ENCODE measurements at places on chromosomes 5 and 9. TPM values are rescaled to one million over a fixed set of nuclear protein-coding genes. Genes with fewer than 3 reads are reported as not detected.

TRAF1 gene
- total RNA-seq, result 17.9 TPM

PRXL2C gene
- 20.6 TPM for total RNA-seq

PGM5 gene
- 108 TPM for total RNA-seq

XPA gene
- 7.8 TPM for total RNA-seq

WNT8A gene
- total RNA-seq, result not detected

TRAF2 gene
- 35.2 TPM for total RNA-seq

GLE1 gene
- total RNA-seq, result 21.0 TPM

CDKN2B-AS1 gene
- 1.9 TPM for total RNA-seq

CTSV gene
- total RNA-seq, result 0.76 TPM

ADAMTS13 gene
- total RNA-seq, result 3.0 TPM

ENG gene
- 76.9 TPM for total RNA-seq

LCN15 gene
- total RNA-seq, result not detected

C9orf153 gene
- not detected for total RNA-seq

DNAJC18 gene
- total RNA-seq, result 8.9 TPM

CKMT2 gene
- 0.16 TPM for total RNA-seq
